H7 (cell line): ENCODE measurements at places on chromosomes 13 and 19. TPM values are rescaled to one million over a fixed set of nuclear protein-coding genes. Genes with fewer than 3 reads are reported as not detected.

DNA sequence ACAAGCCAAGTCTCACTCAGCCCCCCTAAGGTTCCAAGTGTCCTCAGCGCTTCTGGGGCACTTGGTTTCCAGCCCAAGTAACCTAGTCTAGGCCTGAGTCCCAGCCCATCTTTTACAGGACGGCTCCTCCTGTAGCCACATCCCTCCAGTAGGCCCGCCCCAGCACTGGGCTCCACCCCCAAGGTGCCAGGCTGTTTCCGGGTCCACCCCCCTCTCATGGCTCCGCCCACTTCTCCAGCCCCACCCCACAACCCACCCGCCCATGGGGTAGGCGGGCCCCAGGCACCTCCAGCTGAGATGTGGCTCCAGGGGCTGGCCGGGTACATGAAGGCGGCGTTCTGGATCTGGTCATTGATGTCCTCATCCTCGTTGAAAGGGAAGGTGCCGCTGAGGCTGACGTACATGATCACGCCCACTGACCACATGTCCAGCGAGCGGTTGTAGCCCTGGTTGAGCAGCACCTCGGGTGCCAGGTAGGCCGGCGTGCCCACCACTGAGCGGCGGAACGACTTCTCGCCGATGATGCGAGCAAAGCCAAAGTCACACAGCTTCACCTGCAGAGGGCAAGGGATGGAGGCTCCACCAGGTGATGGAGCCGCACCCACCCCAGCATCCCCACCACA lies 17.2 kb upstream of the DACT3 start:
- DNase-seq = peak; percentile 98

CYP2B6 gene
- 16.0 and 22.4 TPM in 2 replicates for total RNA-seq

DNA sequence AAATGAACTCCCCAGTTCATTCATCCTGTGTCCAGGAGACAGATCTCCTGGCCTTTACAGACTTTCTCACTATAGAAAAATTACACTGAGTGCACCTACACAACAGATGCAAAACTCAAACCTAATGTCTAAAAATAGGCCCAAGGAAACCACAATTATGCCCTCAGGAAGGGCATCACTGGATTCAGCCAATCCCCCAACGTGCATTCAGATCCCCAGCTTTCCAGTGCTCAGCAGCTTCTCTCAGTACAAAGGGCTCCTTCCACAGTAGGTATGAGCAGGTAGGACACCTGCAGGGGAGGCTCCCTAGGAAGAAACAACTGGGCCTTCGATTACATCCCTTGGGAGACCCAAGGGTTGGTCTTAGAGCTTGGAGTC lies 2.1 kb downstream of the ZNF709 start:
- DNase-seq = no peak

- peak; percentile 99 for DNase-seq
Measured at GRCh38 chr19:11355160-11356073, at the start of gene PLPPR2. TSS of gene PLPPR2 (plus strand) at chr19:11355432. CDS start at chr19:11357674, 2,242 bp downstream.

DNA sequence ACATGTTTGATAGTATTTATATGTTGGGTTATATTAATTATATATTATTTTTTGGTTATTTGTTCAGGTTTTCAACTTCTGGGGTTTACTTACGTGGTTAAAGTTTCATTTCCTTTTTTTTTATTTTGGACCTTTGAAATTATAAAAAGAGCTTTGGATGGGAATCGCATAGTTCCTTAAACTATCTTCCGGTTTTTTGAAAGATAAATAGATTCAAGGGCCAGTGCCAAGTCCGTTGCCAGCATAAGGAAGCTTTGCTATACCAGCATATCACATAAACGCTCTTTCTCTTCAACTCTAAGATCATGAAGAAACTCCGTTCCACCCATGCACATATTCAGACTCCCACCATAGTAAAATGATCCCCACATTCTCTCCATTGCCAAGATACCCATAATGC lies 7.4 kb upstream of the OXGR1 start:
- no peak for DNase-seq

GRCh38 chr19:7074705-7075282 lies 5.3 kb downstream of the ZNF557 start:
- no peak for DNase-seq

- DNase-seq = no peak
Measured at GRCh38 chr19:29610213-29610573, 4.1 kb downstream of the POP4 start.

GRCh38 chr13:95145587-95145986 lies 155.7 kb downstream of the ABCC4 start:
- no peak for DNase-seq

- DNase-seq = peak; percentile 82
Measured at GRCh38 chr19:1809678-1810077, 2.4 kb downstream of the ATP8B3 start.

ZNF665 gene
- total RNA-seq = 3.9 and 4.0 TPM in 2 replicates

CD33 gene
- total RNA-seq = 0.04 and 0.28 TPM in 2 replicates

TTC9B gene
- not detected in 2 replicates for total RNA-seq

GRCh38 chr13:97148894-97149293 lies 73.2 kb upstream of the MBNL2 start:
- DNase-seq = no peak

BST2 gene
- 203 and 204 TPM in 2 replicates for total RNA-seq

DNA sequence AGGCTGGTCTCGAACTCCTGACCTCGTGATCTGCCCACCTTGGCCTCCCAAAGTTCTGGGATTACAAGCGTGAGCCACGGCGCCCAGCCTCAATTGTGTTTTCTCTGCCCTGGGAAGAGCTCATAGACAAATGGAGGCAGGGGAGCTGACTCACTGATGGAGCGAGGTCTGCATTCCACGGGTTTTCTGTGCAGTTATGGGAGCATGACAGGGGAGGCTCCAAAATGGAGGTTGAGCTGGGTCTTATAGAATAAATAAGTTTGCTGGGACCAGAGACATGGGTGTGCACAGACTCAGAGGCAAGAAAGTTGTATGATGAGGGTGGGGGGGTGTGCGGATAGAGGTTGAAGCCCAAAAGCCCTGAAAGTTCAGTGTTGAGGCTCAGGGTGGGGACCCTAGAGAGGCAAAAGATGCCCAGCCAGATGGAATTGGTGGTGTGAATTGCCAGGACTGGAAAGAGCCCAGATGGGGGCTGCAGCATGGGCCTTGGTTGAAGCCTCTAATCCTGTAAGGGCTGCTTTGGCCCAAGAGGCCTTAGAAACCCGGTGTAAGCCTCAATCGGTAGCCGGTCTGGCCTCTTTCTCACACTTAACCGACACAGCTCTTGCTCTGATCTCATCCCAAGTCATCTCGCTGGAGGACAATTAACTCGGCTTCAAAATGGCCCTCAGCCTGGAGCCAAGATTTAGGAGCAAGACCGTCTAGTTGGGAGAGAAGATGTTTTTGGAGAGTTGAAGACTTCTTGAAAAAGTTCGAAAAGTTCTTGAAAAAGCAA lies 1.9 kb downstream of the TPM4 start:
- DNase-seq = no peak

GRCh38 chr13:98327371-98328270 lies 150.6 kb upstream of the RNF113B start:
- no peak for DNase-seq

TMEM238 gene
- total RNA-seq = 1.0 TPM in 1 of 2 replicates, not detected in the other

CD37 gene
- 0.44 TPM in 1 of 2 replicates, not detected in the other for total RNA-seq

- no peak for DNase-seq
Measured at GRCh38 chr13:87712012-87712411, 40.8 kb downstream of the SLITRK5 start.

CDX2 gene
- total RNA-seq = 0.04 TPM in 1 of 2 replicates, not detected in the other

NANOS3 gene
- not detected in 2 replicates for total RNA-seq

KLHL1 gene
- total RNA-seq = not detected in 2 replicates

- no peak for DNase-seq
Measured at GRCh38 chr13:91146601-91147000, 200.9 kb upstream of the MIR17HG start.

GRCh38 chr13:95403349-95404140 lies 102.3 kb upstream of the ABCC4 start:
- DNase-seq = peak; percentile 61

- no peak for DNase-seq
Measured at GRCh38 chr19:15280048-15280725, 47.9 kb upstream of the EPHX3 start.
